ENCODE measurements at places on chromosomes 7 and 10. TPM values are rescaled to one million over a fixed set of nuclear protein-coding genes. Genes with fewer than 3 reads are reported as not detected.

SPDYE11 gene
- not detected for total RNA-seq

- DNase-seq: no peak
These were observed 38.7 kb downstream of the RGS10 start for GRCh38 chr10:119503821-119504220.

DNA sequence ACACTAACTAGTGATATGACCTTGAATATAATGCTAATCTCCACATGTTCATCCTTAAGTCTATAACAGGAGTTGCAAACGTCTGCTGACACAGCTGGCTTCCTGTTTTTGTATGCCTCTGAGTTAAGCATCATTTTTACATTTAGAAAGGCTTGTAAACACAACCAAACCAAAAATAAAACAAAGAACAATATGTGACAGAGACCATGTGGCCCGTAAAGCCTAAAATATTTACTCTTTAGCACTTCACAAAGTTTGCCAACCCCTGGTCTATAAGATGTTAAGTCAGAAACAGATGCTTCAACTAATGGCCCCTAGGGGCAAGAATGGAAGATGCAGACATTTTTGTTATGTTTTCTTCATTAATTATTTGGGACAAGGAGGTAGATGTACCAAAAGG is 109.3 kb downstream of the CPEB3 start:
- DNase-seq: no peak

DNA sequence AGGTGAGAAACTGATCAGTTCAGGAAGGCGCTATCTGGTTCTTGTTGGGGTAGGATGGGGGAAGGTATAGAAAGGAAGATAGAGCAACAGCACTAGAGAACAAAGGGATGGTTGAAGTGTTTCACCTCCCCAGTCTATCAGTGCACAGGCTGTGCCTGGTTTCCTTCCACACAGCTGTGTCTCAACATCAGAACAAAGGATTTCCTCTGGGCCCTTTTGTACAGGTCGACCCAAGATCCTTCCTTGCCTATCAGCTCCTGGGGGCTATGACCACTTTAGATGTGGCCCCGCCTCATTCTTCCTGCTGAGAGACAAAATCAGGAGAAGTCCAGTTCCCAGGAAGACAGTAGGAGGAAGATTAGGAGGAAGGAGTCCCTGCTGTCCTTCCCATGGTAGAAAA is 65.6 kb downstream of the NAMPT start:
- DNase-seq: no peak

- no peak for DNase-seq
These were observed 8.6 kb downstream of the CHST12 start for GRCh38 chr7:2411815-2412586.

All from posterior vena cava (tissue), 2 donors.